ENCODE measurements at places on chromosomes 3 and 15.

- DNase-seq: no peak
These were observed 32.1 kb downstream of the CYFIP1 start for GRCh38 chr15:22948056-22948455.

DNA sequence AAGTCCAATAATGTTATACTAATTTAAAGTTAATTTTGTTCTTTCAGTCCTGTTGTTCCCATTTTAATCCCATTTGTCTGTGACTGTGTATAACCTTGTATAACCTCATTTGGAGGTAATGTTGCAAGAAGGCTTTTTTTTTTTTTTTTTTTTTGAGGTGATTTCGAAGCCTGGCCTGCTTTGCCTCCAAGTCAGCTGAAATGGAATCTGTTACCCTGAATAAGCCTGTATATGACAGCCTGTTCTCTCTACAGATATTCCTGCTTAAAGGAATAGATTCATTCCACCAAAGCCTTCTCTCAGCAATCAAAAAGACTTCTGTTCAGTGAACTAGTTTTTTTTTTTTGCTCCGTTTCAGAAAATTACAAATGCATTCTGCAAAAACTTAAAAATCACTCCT, 271.8 kb upstream of the UBE2E1 start:
- no peak for DNase-seq

DNA sequence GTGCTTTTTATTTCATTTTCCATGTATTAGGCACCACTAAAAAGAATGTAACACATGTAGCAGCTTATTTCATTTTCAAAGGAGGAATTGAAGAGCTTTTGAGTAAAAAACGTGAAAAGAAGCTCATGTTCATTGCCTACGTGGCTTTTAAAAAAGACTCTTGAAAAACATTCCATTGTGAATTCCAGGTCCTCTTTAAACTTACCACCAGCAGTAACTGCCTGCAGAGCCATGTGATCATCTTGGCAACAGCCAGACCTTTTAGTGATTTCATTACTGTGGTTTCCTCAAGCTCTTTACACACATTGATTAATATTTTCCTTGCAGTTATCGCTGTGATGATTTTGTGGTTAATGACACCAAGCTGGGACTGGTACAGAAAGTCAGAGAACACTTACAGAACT, 43.8 kb upstream of the FBXL22 start:
- no peak for DNase-seq

DNA sequence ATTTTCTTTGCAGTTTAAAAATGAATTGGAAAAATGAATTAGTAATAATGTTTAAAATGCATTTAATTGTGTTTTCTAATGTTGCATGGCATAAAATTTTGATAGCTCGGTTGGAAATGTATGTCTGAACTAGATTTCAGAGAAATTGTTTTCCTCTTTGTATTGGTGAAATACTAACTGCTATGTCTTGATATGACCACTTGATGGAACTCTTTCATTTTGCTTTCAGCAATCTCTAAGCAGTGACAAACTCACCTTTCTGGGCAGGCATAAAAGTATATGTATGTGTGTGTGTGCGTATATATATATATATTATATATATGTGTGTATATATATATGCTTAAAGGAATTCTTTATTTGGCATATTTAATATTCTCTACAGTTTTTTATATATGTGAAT, 239.3 kb upstream of the ZNF717 start:
- DNase-seq: no peak

- DNase-seq: no peak
These were observed 6.7 kb downstream of the VPS13C start for GRCh38 chr15:62053439-62054085.

DNA sequence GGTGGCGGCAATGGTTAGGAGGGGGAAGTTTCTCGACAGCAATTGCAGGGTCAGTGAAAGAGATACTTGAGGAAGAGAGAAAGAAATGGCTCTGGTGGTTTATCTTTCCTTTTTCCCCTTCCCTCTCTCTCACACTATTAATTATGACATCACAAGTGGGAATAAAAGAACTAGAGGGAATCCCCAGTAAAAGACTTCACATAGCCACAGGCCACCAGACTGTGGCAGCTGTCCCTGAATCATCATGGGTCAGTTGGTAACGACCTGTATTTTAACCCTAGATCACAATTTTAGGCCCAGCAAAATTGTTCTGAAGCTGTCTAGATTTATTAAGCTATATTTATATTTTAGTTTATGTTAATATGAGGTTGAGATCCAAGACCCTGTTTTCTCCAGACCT, 40.3 kb downstream of the MBNL1 start:
- DNase-seq: no peak

- no peak for DNase-seq
These were observed 100.0 kb downstream of the THBS1 start for GRCh38 chr15:39680868-39681267.

- no peak for DNase-seq
These were observed 683.0 kb downstream of the TBL1XR1 start for GRCh38 chr3:176514297-176514696.

GRCh38 chr3:187705164-187705563, 2.8 kb upstream of the RTP2 start:
- no peak for DNase-seq

DNA sequence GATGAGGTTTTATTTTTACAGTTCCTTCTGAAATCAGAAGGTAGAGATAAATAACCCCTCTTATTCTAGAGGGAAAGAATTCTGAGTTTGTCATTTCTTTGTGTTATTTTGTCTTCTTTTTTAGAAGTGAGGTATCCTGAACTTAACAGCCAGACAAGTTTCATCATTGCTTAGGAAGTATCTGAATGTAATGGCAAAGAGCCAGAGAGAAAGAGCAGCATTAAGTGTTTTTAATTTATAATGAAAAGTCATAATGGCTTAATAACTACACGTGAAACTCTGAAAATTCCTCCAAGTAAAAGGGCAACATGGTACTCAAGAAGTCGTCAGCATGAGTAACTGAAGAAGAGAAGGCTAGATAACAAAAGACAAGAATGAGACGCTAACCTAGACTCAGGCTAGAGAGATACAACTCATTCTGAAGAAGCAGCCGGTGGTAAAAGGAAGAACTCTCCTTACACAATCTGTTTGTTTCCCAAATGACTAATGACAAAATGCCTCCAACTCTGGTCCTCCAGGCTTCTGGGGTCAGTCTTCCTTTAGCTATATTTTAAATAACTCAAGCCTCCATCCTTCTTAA, 116.2 kb upstream of the NECTIN3 start:
- DNase-seq: no peak

- no peak for DNase-seq
These were observed 107.4 kb upstream of the SLC4A7 start for GRCh38 chr3:27591312-27592210.

- DNase-seq: no peak
These were observed 32.4 kb downstream of the ALCAM start for GRCh38 chr3:105399062-105399461.

- DNase-seq: no peak
These were observed 204.7 kb downstream of the SV2B start for GRCh38 chr15:91304786-91305185.

GRCh38 chr3:143511174-143511879, 336.9 kb downstream of the SLC9A9 start:
- no peak for DNase-seq

GRCh38 chr15:70111203-70112073, 13.7 kb upstream of the TLE3 start:
- peak; percentile 66 for DNase-seq

- no peak for DNase-seq
These were observed 60.0 kb upstream of the TRIM71 start for GRCh38 chr3:32757618-32758374.

DNA sequence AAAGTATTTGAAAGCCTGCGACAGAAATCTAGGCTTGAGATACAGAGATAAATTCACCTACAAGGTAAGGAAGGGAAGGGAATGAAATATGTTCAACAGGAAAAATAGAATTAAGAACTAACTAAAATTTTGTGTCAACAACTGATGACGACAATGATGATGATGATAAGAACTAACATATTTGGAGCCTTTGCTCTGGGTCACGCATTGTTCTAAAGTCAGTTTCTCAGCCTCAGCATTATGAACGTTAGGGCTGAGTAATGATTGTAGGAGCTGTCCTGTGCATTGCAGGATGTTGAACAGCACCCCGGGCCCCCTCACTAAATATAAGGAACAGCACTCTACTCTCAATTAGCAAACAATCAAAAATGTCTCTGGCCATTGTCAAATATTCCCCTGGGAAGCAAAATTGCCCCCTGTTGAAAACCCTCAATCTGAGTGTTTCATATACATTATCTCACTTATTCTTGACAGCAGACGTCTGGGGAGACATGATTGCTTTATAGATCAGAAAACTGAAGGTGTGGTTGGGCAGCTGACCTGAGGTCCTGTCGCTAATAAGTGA, 88.5 kb downstream of the ERC2 start:
- DNase-seq: no peak

GRCh38 chr3:62335196-62335595, 38.2 kb downstream of the FEZF2 start:
- DNase-seq: no peak

GRCh38 chr15:91124132-91124531, 24.1 kb downstream of the SV2B start:
- DNase-seq: peak; percentile 21

DNA sequence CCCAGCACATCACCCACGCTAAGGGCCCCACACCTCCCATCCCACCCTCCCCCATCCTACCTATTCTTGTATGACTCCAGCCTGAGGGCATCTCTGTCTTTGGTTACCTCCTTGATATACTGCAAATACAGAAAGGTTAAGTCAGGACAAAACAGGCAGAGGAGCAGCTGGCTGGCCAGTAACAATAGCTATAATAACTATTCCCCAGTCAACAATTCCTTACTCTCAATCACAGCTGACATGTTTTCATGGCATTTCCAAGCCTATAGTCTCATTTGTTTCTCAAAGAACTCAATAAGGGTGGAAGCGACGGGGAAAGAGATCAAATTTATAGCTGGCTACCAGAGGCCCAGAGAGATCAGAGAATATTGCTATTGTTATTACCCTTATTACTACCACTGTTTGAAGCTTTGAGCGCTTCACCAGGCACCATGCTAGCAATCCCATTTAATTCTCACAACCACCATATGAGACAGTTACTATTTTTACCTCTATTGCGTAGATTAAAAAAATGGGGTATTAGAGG, 93.0 kb upstream of the C2CD4B start:
- no peak for DNase-seq

DNA sequence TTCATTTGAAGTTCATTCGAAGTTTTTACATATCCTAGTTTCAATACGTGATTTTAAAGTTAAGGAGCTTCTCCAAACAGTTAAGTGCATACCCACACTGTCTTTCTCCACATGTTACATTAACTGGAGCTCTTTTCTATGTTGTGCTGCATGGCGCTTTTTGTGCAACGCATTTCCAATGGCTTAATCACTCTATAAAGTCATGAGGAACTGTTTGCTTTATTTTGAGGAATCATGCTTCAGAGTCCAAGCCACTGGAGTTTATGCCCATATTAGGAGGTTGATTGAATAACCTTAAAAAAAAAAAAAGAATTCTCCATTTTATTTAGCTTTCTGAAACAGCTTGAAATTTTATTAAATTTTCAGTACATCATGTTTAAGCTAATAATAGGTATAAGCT, 109.4 kb upstream of the MBNL1 start:
- no peak for DNase-seq

DNA sequence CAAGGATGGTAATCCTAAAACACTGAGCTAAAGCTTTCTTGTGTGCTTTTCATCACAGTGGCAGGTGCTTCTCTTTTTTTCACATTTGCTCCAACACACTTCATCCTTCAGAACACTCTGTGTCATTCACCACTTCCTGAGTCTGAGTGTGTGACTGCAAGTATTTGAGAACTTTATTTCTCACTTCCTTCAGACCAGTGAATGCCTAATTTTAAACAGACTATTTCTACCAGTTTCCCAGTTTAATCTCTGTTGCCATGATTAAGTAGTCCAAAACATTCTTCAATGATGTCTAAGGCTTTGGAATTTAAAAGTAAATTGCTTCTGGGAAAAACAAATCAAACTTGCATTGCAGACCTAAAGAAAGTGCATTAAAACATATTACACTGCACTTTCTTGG, 541.2 kb downstream of the RBMS3 start:
- DNase-seq: no peak

GRCh38 chr3:166688665-166689064, 691.4 kb downstream of the ZBBX start:
- no peak for DNase-seq
